ENCODE measurements at places on chromosomes 2 and 18. TPM values are rescaled to one million over a fixed set of nuclear protein-coding genes. Genes with fewer than 3 reads are reported as not detected.
A peak's percentile ranks its signal among the peaks of the same experiment; 100 is the strongest.

MAPRE3 gene
- total RNA-seq, result 16.1 TPM

CASP10 gene
- 8.1 TPM for total RNA-seq

TPGS2 gene
- total RNA-seq, result 69.9 TPM

LANCL1 gene
- total RNA-seq, result 39.3 TPM

LYPD6 gene
- 0.23 TPM for total RNA-seq

CHRND gene
- not detected for total RNA-seq

HOXD12 gene
- total RNA-seq, result not detected

LPIN2 gene
- total RNA-seq, result 34.8 TPM

GNAL gene
- total RNA-seq, result 12.0 TPM

GRCh38 chr2:73418343-73418742, 32.7 kb downstream of the ALMS1 start:
- H3K4me3 ChIP-seq, result no peak overlapping the region
- DNase-seq, result peak; percentile 79
- no peaks in the 10 kb centered on the region for H3K27me3 ChIP-seq
- no peak overlapping the region for H3K27ac ChIP-seq

GRCh38 chr2:46545015-46545839, 65.9 kb downstream of the TMEM247 start:
- DNase-seq, result no peak
- no peaks in the 10 kb centered on the region for H3K27me3 ChIP-seq
- H3K4me1 ChIP-seq, result peaks cover 22% of the 10 kb centered on the region

GRCh38 chr2:10779776-10780490, 32.7 kb downstream of the PDIA6 start:
- no peaks in the 10 kb centered on the region for H3K27me3 ChIP-seq
- H3K27ac ChIP-seq, result no peak overlapping the region
- no peak overlapping the region for H3K4me3 ChIP-seq
- DNase-seq, result peak; percentile 75

GRCh38 chr2:198441901-198442300, 637.5 kb downstream of the PLCL1 start:
- no peaks in the 10 kb centered on the region for H3K36me3 ChIP-seq
- H3K27ac ChIP-seq, result no peak overlapping the region
- no peaks in the 10 kb centered on the region for H3K4me1 ChIP-seq
- H3K27me3 ChIP-seq, result no peaks in the 10 kb centered on the region

GRCh38 chr2:14907014-14907612, 274.6 kb downstream of the LRATD1 start:
- H3K4me3 ChIP-seq, result no peak overlapping the region
- H3K27ac ChIP-seq, result no peak overlapping the region
- H3K4me1 ChIP-seq, result no peaks in the 10 kb centered on the region
- H3K27me3 ChIP-seq, result no peaks in the 10 kb centered on the region
- no peak for DNase-seq
- H3K36me3 ChIP-seq, result no peaks in the 10 kb centered on the region

- no peak for DNase-seq
- no peak overlapping the region for H3K27ac ChIP-seq
- no peaks in the 10 kb centered on the region for H3K27me3 ChIP-seq
- H3K36me3 ChIP-seq, result no peaks in the 10 kb centered on the region
- H3K4me3 ChIP-seq, result no peak overlapping the region
- no peaks in the 10 kb centered on the region for H3K4me1 ChIP-seq
These were observed 79.3 kb downstream of the NRXN1 start for GRCh38 chr2:50952596-50952995.

DNA sequence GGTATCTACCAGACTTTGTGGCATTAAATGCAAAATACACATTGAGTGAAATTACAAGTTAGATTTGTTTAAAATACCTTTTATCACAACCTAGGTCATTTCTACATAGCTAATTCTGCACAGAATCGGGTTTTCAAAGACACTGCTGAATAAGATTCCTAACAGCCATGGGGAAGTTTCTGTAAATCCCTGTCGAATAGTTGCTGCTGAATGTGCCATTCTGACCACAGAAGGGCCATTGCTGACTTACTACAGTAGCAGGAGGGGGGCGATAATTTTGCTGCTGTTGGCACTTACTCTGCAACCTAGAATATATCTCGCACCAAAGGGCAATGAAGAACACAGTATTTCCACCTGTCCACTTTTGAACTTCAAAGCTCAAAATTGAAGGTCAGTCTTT, 232.8 kb downstream of the TCF4 start:
- no peak overlapping the region for H3K4me3 ChIP-seq
- H3K4me1 ChIP-seq, result no peaks in the 10 kb centered on the region
- H3K36me3 ChIP-seq, result no peaks in the 10 kb centered on the region
- H3K27me3 ChIP-seq, result no peaks in the 10 kb centered on the region

GRCh38 chr2:1375794-1376193, 37.5 kb upstream of the TPO start:
- no peak for DNase-seq
- no peak overlapping the region for H3K27ac ChIP-seq
- no peaks in the 10 kb centered on the region for H3K4me1 ChIP-seq
- H3K36me3 ChIP-seq, result no peaks in the 10 kb centered on the region
- H3K4me3 ChIP-seq, result no peak overlapping the region
- peaks cover 2% of the 10 kb centered on the region for H3K27me3 ChIP-seq

GRCh38 chr2:43408407-43409160, 182.2 kb upstream of the ZFP36L2 start:
- no peak overlapping the region for H3K27ac ChIP-seq
- DNase-seq, result no peak
- no peak overlapping the region for H3K4me3 ChIP-seq
- no peaks in the 10 kb centered on the region for H3K27me3 ChIP-seq
- H3K36me3 ChIP-seq, result no peaks in the 10 kb centered on the region

DNA sequence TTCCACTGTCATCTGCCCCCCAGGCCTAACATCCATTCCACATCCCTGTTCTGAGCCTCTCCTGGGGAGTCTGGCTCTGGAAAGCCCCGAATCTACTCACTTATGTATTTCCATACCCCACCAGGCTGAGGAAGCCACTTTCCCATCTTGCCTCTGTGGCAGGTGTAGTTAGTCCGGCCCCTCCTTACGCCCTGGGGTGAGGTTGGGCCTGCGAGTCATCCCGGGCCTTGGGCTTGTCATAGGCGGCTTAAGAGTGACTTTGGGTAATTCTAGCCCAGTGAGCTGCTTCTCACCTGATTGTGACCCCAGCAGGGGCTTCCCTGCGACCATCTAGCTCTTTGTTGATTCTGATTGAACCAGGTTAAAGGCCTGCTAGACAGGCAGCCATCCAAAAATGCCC, 21.1 kb downstream of the PCARE start:
- H3K36me3 ChIP-seq, result no peaks in the 10 kb centered on the region
- no peaks in the 10 kb centered on the region for H3K27me3 ChIP-seq
- no peak overlapping the region for H3K4me3 ChIP-seq
- H3K4me1 ChIP-seq, result no peaks in the 10 kb centered on the region
- no peak overlapping the region for H3K27ac ChIP-seq
- no peak for DNase-seq

DNA sequence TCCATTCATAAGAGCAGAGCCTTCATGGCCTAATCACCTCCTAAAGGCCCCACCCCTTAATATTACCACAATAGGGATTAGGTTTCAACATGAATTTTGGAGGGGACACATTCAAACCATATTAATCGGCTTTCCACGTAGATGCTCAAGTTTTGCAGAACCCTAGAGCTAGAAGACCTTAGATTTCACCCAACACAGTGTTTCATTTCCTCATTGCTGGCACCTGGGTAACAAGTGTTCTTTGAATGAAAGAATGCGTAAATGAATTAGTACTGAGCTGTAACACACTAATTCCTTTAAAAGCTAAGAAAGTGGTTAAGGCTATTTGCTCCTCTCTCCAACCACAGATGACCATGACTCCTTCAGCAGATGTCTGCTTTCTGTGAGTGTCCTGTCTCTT, 252.5 kb downstream of the SMAD2 start:
- no peak overlapping the region for H3K27ac ChIP-seq
- DNase-seq, result no peak
- H3K4me1 ChIP-seq, result no peaks in the 10 kb centered on the region
- no peaks in the 10 kb centered on the region for H3K27me3 ChIP-seq
- H3K4me3 ChIP-seq, result no peak overlapping the region

- no peak overlapping the region for H3K4me3 ChIP-seq
- H3K4me1 ChIP-seq, result no peaks in the 10 kb centered on the region
- H3K36me3 ChIP-seq, result no peaks in the 10 kb centered on the region
- H3K27ac ChIP-seq, result no peak overlapping the region
These were observed 211.0 kb downstream of the PIK3C3 start for GRCh38 chr18:42165922-42166513.

DNA sequence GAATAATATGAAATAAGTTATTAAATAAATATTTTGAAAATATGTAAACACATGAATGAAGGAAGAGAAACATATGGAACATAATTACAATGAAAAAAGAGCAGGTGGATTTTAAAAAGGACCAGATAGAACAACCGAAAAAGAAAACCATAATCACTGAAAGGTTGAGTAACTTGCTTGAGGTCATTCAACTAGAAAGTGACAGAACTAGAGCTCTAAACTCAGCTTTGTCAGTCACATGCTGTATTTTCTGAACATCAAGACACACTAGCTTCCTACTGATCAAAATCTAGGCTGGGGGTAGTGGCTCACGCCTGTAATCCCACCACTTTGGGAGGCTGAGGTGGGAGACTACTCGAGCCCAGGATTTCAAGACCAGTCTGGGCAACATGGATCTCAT, 30.0 kb upstream of the ITGAV start:
- no peaks in the 10 kb centered on the region for H3K4me1 ChIP-seq
- no peaks in the 10 kb centered on the region for H3K27me3 ChIP-seq
- no peak overlapping the region for H3K4me3 ChIP-seq
- H3K36me3 ChIP-seq, result no peaks in the 10 kb centered on the region

- H3K36me3 ChIP-seq, result no peaks in the 10 kb centered on the region
- DNase-seq, result no peak
- no peak overlapping the region for H3K27ac ChIP-seq
These were observed 45.3 kb downstream of the FRZB start for GRCh38 chr2:182821182-182821581.

DNA sequence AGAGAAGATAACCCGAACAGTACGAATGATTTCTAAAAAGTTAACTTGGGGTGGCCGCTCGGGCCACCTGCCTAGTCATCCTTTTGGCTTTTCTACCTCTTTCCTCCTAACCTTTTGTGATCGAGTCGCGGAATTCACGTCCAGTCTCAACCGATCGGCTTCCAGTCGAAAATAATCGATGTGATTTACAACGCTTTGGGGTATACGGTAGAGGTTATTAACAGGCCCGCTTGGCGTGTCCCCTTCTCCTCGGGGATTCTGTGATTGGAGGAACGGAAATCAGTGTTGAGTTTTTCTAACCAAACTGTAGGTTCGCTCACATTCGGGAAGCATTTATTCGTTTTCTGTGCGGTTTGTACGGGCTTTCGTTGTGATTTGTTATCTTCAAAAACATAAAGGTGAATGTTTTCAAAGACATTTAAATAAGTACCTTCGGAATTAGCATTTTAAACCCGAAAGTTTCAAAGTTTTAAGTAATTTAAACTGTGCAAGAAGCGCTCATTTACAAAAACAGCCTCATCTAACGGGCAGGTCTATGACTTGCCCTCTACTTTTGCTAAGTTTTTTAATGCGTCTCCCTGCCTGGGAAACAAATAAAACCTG, 588 bp upstream of the FOXI3 start:
- no peak overlapping the region for H3K27ac ChIP-seq
- no peaks in the 10 kb centered on the region for H3K36me3 ChIP-seq
- H3K27me3 ChIP-seq, result no peaks in the 10 kb centered on the region
- peak overlapping the region; percentile 41 for H3K4me3 ChIP-seq
- no peak for DNase-seq

DNA sequence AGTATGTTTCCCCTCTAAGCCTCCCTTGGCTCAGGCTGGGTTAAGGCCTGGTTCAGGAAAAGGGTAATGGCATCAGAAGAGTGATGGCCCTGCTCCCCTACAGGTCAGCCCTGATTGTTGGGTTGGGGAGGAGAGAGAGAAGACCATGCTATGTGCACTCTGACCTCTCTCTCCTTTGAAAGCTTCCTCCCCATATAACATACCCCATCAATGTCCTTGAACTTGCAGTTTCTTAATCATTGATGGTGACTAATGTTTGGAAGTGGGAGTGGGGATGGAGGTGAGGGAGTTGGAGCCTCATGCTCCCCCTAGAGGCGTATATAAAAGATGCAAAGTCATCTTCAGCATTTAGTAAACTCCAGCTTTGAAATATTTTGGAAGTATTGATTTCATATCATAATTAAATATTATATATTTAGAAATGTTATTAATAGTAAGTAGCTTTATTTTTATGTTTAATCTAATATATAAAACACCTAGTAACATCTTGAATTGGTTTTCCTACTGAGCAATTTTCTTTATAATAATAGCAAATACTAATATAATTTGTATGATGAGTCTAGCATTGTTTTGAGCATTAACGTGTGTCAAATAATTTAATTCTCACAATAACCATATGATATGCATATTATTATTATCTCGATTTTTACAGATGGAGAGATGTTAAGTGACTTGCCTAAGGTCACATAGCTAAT, 8.8 kb downstream of the PLCL1 start:
- H3K4me3 ChIP-seq, result no peak overlapping the region
- no peaks in the 10 kb centered on the region for H3K36me3 ChIP-seq
- DNase-seq, result no peak
- H3K27me3 ChIP-seq, result no peaks in the 10 kb centered on the region
- no peak overlapping the region for H3K27ac ChIP-seq

DNA sequence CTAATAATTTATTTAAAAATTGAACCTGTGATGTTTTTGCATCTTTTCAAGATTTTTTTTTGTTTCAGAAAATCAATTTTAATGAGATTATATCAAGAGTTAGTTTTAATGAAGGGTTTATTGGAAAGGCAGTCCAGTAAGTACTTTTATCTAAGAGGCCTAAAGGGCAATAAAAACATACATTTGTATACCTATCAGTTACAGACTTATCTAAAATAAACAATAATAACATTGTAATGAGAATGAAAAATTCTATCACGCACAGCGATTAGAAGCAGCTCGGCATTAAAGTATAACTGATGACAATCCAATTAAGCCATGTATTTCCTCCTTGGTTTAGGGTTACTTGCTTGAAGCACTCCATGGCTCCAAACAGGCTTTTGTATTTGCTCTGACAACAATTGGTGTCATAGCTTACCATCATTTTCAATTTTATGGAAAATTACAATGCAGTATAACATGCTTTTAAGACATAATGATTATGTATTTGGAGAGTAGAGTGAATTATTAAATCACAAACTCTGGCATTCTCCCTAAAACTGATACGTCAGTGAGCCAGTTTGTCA, 629.4 kb downstream of the TSN start:
- no peak for DNase-seq
- H3K27ac ChIP-seq, result no peak overlapping the region
- H3K36me3 ChIP-seq, result no peaks in the 10 kb centered on the region
- no peaks in the 10 kb centered on the region for H3K4me1 ChIP-seq
- no peaks in the 10 kb centered on the region for H3K27me3 ChIP-seq

GRCh38 chr2:44324971-44325426, 36.3 kb downstream of the PREPL start:
- H3K4me1 ChIP-seq, result peaks cover 4% of the 10 kb centered on the region
- no peak overlapping the region for H3K4me3 ChIP-seq
- H3K27ac ChIP-seq, result no peak overlapping the region
- no peak for DNase-seq
